ENCODE measurements at places on chromosomes 3 and 15.

- no peak for DNase-seq
These were observed 19.0 kb upstream of the CHCHD6 start for GRCh38 chr3:126685021-126685420.

DNA sequence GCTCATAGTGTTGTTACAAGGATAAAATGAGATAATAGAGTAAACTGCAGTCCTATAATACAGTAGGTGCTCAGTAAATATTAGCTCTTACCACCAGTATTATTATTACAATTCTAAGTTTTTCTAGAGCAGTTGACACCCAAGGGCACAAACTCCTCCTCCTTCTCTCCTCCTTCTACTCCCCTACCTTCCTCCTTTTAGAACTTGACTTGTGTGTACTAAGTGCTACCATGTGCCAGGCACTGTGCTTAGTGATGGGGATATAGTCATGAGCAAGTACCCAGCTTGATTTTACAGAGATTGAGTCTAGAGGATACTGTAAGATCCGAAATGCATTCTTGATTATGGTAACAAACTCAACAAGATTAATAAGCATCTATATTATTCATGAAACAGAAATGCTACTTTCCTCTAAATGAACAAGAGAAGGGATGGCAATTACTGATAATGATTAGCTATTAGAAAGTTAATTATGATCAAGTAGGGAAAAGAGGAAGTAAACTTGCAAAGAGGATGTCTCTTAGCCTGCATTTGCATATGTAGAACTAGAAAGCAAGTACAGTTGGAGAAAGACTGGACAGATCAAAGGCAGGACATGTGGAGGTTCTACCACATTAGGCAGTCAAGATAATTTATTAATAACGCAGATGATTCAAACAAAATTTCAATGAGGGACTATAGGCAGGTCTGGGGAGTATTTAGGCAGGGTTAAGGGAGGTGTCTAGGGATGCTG is 72.3 kb downstream of the CLDN11 start:
- no peak for DNase-seq

DNA sequence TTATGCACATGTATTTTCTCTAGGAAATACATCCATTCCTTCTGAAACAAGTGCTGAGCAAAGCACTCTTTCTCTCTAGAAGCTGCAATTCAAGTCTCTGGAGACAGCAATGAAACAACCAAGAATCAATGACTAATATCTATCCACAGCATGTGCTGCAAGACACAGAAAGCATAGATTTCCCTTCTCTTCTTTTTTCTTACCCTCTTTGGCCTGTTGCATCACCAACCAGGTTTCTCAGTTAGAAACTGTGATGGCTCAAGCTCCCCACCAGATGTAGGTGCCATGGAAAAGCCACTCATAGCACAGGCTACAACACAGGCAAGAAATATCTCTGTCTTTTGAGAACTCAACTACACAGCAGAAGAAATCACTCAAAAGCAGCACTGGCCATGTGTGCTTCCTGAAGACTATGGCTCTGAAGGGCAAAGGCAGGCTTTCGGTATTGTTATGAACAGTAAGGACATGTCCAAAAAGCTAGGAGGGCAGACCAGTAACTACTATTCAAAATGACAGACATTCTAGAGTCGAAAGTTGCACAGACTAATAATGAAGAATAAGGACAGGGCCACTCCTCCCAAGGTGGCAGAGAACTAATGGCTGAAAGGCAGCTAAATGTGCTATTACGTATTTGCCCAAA is 15.5 kb downstream of the ZDHHC3 start:
- no peak for DNase-seq

DNA sequence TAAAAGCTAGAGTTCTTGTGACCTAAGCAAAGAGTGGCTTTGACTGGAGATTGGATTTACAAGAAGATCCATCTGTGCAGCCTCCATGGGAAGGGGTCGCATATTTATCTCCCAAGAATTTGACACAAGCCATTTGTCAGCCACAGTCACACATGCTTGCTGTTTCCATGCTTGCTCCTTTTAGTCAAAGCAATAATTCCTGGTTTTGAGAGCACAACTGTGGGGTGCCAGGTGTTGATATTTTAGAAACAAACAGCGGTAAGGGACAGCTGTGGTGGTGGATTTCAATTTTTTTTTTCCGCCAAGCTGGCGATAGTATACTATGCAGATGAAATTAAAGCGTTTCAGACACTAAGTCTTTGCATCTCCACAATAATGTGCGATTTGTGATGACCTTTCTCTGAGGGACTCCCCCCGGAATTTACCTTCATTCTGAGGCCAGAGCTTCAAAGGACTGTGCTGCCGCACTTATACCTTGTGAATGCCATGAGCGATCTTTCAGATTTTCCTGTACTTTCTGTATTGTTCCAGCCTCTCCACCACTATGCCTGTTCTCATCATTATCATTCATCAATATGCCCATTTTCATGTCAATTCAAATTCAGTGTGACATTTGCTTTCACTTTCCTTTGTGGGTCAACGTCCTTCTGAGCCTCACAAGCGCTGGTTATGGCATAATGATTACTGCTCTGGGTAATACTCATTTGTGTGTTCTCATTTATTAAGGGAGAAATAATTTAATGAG is 108.2 kb upstream of the KBTBD8 start:
- no peak for DNase-seq

DNA sequence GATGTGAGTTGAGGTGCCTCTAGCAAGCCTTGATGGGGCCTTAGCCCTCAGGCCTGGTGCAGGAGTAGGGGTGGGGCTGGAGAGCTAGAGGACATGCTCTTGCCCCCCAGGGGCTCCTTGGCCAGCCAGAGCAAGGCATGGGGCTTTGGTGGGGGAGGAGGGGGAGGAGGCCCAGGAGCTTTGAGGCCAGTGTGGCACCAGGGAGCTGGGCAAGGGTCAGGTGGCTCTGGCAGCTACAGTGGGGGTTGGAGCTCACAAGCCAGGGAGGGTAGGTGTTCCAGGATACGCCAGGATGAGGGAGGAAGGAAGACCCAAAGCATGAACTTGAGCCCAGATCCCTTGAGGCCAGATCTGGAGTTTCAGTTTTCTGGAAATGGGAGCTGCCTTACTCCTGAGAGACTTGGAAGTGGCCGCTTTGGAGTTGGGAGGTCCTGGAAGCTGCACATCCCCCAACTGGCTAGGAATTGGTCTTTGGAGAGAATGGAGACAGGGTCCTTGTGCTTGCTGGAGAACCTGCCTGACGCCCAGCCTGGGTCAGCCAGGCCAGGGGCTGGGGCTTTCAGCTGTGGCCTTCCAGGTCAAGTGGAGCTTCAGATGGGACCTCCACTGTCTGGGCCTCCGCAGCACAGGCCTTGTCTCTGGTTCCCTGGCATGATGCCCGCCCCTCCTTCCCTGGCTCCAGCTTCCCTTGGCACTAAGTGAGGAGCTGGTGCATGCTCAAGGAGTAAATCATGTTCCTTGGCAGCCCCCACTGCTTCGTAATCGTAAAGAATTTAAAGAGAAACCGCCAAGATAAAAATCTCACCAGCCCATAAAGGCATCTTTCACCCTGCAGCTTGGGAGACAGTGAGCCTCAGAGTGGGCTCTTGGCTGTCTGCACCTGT is 8.7 kb downstream of the SEMA3F start:
- no peak for DNase-seq

GRCh38 chr3:33063651-33064051 is 33.3 kb downstream of the GLB1 start:
- no peak for DNase-seq

DNA sequence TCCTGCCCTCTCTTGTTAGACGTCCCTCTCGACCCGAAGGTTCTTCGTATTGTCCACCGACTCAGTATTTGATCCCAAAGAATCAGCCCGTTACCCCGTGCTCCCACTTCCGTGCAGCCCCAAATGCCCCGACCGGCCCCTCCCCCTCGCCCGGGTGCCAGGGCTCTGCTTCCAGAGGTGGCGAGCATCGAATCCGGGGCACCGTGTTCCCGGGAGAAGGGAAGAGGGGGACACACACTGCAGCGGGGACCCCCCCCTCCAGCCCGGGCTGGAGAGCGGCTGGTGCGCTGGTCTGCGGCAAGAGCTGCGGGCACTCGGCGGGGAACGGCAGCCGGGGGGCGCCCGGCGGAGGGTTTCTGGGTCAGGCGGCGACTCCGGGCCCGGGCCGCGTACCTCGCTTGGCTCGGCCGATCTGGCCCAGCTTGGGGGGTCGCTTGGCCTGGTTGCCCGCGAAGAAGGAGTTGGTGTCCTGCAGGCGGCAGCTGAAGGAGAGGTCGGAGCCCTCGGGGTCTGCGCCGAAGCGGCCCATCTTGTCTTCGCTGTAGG is 556 bp downstream of the CAMK2N2 start:
- DNase-seq, result no peak

DNA sequence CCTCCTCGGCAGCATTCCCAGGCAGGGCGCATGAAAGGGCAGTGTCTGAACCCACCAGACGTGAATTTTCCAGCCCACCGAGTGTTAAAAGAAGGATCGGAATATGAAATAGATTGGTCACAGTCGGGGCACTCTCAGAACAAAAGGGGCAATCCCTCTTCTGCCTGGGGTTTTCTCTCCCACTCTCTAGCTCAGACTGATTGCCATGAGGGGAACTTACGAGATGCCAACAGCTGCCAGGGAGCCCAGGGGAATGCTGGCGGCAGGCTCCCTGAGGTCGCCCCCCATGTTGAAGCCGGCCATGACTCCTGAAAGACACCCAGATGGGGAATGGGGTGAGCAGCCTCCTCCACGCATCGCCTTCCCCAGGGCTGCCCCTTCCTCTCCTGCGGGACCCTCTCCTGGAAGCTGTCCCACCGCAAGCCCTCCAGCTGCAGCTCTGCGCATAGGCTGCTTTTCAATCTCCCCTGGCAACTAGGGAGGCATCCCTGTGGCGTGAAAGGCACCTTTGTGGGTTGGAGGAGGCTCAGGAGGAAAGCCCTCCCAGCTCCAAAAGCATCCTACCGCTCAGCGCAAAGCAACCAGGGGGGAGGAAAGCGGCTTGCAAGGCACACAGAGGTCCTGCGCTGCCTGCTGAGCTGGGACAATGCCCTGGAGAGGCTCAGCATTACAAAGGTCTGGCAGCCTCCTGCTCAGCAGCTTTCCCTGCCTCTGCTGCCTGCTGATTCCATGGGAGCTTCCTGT is 64.8 kb upstream of the HEG1 start:
- DNase-seq, result no peak

- no peak for DNase-seq
These were observed 14.1 kb upstream of the TMEM40 start for GRCh38 chr3:12773030-12773709.

DNA sequence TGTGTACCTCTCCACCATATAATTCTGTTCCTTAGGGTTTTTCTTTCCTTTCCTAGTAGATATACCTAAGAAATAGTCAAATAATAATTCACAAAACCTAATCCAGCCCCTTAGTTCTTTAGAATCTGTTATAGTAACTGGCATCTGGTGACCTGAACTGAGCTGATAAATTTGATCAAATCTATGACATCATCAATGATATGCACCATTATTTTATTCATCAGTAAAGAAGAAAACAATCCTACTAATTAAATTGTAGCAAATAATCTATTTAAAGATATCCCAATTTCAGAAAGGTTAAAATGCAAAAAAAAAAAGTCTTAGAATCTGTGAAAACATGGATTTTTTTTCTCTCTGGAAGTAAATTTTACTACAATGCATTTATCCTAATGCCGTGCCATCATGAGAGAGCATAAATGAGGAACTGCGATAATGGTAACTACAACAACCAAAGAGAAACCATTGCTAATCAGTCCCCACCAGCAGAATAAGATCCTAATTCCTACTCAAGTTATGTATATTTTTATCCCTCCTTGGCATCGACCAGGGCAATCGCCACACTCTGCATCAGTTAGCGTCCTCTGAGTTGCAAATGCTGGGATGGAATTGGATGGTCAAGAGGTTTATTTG is 6.6 kb upstream of the MNS1 start:
- no peak for DNase-seq

DNA sequence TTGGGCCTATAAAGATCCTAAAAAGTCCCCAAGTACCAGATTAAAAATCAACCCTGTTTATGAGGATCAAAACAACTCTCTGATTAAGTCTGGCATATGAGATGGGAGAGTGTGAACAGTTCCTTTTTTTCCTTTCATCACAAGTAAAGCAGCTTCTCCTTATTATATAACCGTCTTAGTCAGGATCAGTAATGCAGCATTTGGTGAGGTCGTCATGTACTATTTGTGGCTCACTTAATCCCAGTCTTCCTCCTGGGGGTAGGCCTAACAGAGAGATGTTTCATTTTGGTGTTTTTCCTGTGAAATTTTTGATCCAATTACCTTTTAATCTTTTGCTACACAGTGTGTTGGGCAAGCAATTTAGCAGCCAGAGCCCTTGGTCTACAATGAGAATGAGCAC is 333.1 kb upstream of the KCNMB2 start:
- DNase-seq, result no peak

DNA sequence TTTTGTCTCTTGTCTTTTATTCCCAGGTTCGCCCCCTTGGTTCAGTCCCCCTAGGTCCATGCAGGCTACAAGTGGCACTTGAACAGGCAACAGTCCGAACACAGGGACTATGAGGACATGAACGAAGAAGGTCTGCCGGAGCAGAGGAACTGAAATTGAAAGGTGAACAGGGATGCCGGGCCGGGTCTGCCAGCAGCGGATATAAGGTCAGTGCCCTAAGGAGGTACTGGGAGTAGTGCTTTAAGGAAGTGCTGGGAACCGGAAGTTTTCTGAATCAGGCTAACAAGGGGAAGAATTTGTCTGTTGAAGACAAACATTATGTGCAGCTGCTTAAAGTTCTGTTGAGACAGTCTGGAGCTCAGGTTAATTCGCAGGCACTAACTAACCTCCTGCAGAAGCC is 46.8 kb downstream of the LSM3 start:
- no peak for DNase-seq
